ENCODE measurements at places on chromosomes 5 and 9.

- no peak for DNase-seq
Measured at GRCh38 chr5:163585206-163585605, 79.8 kb downstream of the MAT2B start.

GRCh38 chr5:37755581-37755980 is 84.3 kb downstream of the GDNF start:
- no peak for DNase-seq

DNA sequence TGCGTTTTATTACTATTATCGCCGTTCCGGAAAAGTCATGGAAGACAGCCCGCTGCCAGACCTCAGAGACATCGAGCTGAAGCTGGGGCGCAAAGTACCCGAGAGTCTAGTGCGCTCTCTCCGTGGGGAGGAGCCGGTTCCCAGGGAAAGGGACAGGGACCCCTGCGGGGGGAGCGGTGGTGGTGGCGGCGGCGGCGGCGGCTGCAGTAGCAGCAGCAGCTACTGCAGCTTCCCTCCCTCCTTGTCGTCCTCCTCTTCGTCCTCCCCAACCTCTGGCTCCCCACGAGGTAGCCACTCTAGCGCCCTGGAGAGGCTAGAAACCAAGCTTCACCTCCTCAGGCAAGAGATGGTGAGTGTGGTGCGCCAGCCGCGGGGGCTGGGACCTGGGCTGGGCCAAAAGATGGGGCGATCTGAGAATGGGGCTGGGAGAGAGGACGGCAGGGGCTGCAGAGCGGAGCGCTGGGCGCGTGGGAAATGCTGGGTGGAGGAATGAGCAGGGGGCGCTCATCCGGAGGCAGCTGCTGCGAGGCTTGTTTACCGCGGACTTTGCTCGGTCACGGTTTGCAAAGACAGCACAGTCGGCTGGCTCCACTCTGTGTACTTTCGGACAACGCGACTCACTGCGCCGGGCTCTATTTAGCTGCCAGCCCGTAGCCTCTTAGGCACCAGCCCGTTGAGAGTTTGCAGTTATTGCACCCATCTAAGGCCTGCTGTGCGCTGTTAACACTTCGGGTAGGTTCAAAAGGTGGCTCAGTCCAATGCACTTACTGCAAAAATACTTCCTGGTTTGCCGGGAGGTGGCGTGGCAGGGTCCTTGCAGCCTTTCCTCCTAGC is 1.1 kb downstream of the LURAP1L start:
- DNase-seq, result no peak

GRCh38 chr9:72038890-72039410 is 21.5 kb downstream of the C9orf57 start:
- DNase-seq, result peak; percentile 55

DNA sequence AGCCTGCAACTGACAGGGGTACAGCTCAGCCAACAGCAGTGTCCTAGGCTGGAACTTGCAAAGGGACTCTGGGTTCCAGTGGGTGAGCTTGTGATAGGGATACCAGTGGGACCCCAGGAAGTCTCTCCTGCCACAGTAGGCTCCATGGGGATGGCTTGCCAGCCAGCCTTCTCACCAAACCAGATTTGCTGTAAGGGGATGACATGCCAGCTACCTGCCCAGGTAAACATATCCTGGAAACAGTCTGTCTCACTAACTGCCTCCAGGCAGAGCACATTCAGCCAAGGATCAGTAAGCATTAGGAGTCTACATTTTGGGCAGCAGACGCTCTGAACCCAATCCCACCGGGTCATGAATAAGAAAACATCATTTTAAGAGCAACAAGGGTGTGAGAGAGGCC is 49.9 kb downstream of the SIL1 start:
- DNase-seq, result no peak

- peak; percentile 65 for DNase-seq
Measured at GRCh38 chr5:176542135-176542595, 5.0 kb upstream of the RNF44 start.

Measured in stimulated activated naive CD4-positive, alpha-beta T cell (primary cell).